ENCODE measurements at places on chromosomes 3 and 15.

GRCh38 chr3:181487236-181487978 lies 224.3 kb upstream of the SOX2 start:
- no peak for DNase-seq

DNA sequence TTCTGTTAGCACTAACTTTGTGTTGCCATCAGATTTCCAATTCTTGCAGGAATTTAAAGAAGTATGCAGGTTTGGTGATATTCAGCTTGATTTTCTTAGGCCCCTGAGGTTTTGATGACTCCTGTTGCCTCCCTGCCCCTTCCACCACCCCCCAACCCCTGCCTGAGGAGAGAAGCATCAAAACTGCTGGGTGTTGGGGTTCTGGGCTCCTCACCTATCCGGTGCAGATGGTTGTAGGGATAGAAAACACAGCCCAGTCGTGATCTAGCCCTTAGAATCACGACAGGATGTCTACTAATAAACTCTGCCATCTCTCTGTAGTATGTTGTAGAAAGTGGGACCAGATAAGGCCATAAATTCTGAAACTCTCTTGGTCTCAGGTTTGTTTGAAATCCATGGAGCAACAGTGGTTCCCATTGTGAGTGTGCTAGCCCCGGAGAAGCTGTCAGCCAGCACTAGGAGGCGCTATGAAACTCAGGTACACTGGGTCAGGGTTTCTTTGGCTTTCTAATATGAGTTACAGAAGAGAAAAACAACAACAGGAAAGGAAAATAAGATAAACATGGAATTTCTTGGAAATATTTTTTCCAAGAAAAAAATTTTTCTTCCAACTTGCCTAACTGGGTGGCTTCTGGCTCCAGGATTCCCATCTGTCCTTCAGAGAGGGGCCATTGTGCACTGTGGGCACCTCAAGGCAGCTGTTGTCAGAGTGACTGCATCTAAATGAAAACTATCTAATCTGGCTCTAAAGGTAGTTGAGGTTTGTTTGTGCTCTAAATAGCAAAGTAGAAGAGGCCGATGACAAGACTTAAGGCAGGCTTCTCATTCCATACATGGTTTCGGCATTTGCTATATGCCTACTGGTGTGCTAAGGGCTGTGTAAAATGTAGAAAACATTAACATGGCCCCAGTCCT lies 8.7 kb downstream of the SRP14 start:
- DNase-seq = no peak

GRCh38 chr15:89490081-89490813 lies 6.1 kb downstream of the RHCG start:
- no peak for DNase-seq

DNA sequence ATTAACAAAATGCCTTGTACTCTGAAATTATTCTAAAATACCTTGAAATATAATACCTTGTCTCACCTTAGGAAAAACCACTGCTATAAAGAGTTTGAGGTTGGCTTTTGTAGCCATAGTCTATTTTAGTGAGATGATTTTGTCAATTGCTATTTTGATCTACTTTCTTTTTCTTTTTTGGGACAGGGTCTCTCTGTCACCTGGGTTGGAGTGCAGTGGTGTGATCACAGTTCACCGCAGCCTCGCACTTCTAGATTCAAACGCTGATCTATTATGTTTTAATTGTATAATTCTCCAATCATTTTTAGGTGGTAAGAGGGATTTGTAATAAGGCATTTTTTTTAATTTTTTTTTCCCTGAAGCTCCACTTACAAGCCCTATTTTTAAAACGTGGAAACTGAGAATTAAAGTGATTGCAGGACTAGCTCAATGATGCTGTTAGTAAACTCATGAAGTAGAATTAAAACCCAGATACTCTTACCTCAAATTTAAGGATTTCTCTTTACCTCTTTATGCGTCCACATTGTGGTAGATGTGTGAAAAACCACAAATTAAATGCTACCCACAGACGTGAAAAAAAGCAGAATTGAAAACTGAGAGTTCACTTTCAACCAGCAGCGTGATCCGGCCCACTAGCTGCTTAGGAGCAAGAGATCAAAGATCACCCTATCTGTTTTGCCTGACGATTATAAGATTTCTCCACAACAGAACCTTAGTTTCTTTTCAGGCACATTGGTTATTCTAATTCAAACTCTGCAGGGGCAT lies 384.2 kb downstream of the CGGBP1 start:
- no peak for DNase-seq

GRCh38 chr3:171242170-171242569 lies 215.7 kb upstream of the SLC2A2 start:
- no peak for DNase-seq

DNA sequence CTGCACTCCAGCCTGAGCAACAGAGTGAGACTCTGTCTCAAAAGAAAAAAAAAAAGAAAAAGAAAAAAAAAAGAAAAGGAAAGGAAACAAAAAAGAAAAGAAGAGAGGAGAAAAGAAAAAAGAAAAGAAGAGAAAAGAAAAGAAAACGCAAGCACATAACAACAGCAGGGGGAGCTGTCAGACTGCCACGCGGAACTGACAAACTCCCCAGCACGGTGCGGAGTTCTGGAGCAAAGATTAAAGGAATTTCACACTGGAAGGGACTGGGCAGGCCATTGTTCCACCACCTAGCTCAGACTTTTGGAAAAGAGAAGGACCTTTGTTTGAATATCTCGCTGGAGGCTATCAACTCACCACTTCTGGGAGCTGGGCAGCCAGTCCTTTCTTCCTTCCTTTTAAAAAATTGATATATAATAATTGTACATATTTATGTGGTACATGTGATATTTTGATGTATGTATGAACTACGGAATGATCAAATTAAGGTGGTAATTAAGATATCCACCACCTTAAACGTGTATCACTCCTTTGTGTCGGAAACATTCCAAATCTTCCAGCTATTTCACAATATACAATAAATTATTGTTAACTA lies 40.5 kb downstream of the DPPA2 start:
- DNase-seq = peak; percentile 13

DNA sequence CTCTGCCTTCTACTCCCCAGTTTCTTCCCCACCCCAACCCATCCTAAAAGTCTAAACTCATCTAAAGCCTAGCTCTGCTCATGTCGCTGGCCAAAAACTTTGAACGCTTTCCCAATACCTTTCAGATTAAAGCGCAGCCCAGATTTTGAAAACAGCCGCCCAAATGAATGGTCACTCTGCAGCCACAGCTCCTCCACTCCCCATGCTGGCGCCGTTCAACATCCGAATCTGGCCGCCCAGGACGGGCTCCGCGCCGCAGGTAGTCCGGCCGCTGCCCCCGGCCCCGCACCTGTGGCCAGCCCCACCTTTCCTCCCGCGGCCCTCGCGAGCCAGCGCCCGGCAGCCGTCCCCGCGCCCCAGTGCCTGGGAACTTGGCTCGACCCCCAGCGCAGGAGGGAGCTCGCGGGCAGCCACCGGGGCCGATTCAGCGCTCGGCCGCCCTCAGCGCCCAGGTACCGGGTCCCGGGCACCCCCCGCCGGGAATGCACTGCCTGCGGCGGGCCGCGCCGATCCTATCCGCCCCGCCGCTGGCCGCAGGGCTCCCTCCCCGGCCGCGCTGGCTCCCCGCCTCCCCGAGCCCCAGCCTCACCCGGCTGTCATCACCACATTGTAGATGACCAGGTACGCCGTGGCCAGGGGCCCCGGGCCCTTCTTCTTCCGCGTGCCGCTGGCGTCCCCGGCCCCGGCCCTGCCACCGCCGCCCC lies 417 bp downstream of the HACD2 start:
- DNase-seq = no peak

GRCh38 chr3:97763586-97764406 lies 762 bp upstream of the ARL6 start:
- DNase-seq = no peak

DNA sequence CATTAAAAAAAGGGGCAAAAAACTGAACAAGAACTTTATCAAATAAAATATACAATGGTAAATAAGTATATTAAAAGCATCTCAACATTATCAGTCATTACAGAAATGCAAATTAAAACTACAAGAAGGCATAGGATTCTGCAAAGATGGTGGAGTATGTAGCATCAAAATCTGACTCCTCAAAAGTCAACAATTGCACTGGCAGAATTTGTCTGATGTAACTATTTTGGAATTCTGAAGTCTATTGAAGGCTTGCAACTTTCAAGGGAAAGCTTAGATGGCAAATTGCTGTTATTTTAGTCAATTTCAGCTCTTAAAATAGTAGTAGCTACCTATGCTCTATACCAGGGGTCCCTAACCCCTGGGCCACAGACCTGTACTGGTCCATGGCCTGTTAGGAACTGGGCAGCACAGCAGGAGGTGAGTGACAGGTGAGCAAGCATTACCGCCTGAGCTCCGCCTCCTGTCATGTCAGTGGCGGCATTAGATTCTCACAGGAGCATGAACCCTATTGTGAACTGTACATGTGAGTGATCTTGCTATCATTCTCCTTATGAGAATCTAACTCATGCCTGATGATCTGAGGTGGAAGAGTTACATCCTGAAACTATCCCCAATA lies 107.6 kb downstream of the TGFBR2 start:
- no peak for DNase-seq

- DNase-seq = no peak
These were observed 59.7 kb downstream of the ATP2B2 start for GRCh38 chr3:10445561-10446175.

GRCh38 chr15:39680868-39681267 lies 100.0 kb downstream of the THBS1 start:
- no peak for DNase-seq

- no peak for DNase-seq
These were observed 103.9 kb upstream of the MB21D2 start for GRCh38 chr3:193021506-193022010.

- no peak for DNase-seq
These were observed 60.2 kb downstream of the FILIP1L start for GRCh38 chr3:100053951-100054620.

DNA sequence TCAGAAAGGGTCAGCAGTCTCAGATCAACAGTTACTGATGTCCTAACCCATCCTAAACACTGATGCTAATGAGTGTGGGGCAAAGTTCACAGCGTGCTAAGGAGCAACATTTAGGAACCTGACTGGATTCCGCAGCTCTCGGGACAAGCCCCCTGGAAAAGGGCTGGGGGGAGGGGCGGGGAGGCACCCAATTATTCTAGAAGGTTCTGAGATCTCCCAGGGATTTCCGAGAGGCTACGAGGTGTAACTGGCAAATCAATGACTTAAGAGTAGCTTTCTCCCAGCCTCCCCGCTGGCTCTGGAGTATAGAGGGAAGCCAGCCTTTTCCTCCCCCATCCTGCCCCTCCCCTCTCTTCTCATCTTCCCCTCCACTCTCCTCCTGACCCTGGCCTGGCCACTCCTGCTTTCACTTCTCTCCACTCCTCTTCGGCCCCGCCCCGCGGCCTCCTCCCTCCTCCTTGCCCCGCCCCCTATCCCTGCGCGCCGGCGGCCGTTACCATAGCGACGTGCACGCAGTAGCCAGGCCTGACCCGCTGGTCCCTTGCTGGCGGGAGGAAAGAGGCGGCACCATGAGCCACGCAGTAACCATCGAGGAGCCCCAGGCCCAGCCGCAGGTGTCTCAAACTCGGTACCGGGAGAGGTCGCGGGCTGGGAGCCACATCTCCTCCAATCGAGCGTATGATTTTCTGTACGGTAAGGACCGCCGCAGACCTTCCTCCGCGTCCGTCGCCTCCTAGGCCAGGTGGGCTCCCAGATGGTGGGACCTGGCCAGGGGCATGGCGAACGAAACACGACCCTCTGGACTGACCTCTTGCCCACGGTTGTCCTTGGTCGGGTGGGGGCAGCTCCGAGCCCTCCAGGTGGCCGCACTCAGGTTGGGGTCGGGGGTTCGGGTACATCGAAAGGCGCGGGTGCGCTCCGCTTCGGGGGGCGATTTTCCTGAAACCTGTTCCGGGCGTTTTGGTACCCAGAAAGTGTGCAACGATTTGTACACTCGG lies at the start of gene CFAP91:
CFAP91 (plus strand) TSS at position 493 of the 998 bp plus-strand sequence; CDS start at position 570, 77 bp downstream.
- DNase-seq = peak; percentile 87

- DNase-seq = peak; percentile 61
These were observed 62.0 kb upstream of the ACP3 start for GRCh38 chr3:132255041-132255745.

DNA sequence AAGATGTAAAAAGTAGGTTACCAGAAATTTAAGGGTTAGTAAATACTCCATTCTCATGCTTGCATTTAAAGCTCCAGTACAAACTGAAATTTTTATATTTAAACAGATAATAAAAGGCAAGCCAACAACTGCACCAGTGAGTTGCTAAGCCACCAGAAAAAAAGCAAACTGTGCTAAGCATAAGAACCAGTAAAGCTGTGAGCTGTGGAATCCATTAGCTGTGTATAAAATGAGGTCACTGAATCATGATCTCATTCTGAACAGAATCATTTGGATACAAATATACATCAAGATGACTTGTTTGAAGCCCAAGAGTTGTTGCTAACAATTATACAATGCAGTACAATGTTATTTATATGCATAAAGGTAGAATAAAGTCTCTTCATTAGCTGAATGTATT lies 1312.2 kb downstream of the SI start:
- DNase-seq = no peak

All from stromal cell of bone marrow (primary cell).